GM13976 (cell line): ENCODE measurements at places on chromosomes 6 and 20.

DNA sequence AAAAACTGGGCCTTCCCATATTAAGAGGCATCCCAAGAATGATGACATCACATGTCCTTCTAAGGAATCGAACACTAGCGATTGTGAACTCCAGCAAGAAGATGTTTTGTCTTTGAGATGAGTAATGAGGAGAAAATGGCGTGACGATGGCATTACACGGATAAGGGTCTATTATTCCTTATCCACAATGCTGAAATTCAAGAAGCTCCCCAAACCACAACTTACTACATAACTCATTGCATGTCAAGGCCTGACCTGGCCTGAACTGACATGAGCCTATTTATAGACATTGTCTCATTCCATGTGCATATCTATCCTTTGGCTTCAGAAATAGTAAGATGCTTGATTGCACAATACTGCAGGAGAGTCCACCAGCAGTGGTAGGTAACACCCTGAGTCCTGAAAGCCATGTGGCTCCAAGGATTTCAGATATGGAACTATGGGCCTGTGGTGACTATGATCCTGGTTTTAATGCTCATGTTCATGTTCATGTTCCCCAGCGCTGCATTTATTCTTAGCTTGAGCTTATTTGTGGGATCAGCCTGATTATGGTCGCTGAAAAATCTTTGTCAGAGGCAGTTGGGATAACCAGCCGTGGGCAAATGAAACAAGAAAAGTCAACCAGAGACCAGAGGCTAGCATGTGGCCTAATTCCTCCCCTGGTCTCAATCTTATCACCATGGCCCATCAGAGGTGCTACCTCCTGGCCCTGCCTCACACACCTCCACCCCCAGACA is 183.2 kb upstream of the JARID2 start:
- DNase-seq = no peak

DNA sequence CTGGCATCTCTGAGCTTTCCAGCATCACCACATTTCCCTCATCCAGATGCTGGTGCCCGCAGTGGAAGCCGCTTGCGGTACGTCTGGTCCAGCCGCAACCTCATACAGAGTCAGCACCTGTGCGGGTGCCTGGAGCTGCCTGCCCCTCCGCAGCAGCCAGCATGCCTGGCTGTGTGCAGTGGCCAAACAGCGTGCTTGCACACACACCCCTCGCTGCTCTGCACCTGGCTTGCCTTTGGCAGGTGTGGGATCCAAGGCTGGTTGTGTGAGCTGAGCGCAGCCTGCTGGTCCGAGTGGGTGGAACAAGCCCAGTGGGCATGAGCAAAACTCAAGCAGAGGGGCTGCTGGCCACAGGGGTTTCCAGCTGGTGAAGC is 3.1 kb upstream of the HINT3 start:
- DNase-seq = no peak

- no peak for DNase-seq
Measured at GRCh38 chr6:80771941-80772340, 665.5 kb downstream of the BCKDHB start.

GRCh38 chr6:91267246-91267645 is 680.4 kb upstream of the MAP3K7 start:
- DNase-seq = no peak

GRCh38 chr20:32496811-32497533 is 88.2 kb downstream of the NOL4L start:
- no peak for DNase-seq

DNA sequence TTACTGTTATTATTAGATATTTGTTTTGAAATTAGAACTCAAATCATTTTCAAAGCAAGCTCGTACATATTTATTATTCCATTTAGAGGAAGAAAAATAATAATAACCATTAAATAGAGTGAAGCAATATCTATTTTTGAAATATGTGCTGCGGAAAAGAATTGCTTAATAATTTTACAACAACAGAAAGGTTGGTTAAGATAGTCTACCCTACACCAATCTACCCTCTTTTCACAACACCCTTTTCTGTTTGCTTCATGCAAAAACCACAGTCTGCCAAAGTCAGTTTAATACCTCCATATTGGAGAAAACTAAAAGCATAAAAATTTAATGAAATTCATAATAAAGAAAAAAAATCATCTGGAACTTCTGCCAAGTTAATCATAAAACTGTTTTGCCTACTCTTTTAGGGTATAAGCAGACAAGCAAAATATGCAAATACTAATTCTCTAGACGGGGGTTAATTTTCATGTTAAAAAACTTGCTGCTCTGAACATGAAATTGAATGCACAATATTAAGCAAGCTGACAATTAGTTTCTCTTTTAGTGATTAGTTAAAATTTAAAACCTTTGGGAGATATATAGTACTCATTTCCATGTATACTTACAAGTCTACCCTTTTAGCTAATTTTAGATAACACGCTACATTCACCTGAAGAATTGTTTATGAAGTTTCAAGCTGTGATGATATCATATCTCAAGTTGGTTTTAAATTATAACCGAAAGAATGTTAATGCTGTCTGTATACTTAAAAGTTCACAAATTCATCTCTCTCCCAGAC is 100.2 kb downstream of the AHI1 start:
- DNase-seq = no peak

DNA sequence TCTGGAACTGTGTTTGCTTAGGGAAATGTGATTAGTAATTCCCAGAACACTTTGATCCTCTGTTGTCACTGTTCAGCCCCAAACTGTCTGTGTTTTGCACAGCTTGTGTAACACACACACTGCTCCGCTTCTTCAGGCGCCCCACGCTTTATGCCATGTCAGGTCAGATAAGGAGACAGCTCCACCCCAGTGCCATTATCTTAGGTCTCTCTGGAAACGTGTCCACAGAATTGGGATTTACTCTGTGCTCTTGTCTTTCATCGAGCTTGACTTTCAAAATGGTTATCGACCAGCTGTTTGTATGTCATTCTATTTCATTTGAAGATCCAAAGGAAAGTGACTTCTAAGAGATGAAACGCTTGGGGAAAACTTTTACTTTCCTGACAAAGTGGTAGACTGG is 106.4 kb upstream of the SSTR4 start:
- no peak for DNase-seq

GRCh38 chr6:4948781-4949450 is 54.9 kb downstream of the RPP40 start:
- DNase-seq = no peak

DNA sequence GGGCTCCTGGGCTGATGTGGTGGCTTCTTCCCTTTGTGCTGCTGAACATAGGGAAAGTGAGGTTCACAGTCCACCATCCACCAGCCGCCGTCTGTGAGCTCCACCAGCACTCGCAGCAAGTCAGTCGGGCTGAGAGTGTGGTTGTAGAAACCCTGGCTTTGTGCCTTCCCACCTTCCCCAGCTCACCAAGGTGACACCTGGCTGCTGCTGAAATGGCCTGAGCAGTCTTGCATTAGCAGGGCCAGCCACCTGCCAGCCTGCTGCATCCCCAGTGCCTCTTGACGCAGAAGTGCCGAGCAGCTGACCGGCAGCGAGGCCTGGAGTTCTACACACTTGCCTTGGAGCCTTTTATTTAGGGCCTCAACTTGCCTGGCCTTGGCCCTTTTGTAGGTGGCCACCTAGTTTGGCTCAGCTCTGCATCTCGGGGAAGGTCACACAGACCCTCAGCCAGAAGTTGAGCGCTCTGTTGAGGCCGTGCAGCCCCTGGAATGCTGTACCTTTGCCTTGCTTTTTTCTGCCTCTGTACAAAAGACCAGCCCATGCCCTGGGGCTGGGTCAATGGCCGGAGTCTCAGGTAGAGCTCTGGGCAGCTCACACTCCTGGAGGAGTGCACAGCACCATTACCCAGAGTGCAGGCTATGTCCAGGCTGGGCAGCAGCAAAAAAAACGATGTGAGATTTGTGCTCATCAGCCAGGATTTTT is 76.5 kb downstream of the PTPN1 start:
- no peak for DNase-seq

- peak; percentile 18 for DNase-seq
Measured at GRCh38 chr20:53981752-53982437, 88.5 kb downstream of the BCAS1 start.
